Panc1 (cell line): ENCODE measurements at places on chromosomes 4 and X.
A peak's percentile ranks its signal among the peaks of the same experiment; 100 is the strongest.

- H3K4me3 ChIP-seq, result no peak overlapping the region
- peak; percentile 17 for DNase-seq
- H3K27me3 ChIP-seq, result no peaks in the 10 kb centered on the region
- H3K36me3 ChIP-seq, result no peaks in the 10 kb centered on the region
- no peaks in the 10 kb centered on the region for H3K4me1 ChIP-seq
These were observed 112.9 kb upstream of the AGA start for GRCh38 chr4:177555007-177555574.

DNA sequence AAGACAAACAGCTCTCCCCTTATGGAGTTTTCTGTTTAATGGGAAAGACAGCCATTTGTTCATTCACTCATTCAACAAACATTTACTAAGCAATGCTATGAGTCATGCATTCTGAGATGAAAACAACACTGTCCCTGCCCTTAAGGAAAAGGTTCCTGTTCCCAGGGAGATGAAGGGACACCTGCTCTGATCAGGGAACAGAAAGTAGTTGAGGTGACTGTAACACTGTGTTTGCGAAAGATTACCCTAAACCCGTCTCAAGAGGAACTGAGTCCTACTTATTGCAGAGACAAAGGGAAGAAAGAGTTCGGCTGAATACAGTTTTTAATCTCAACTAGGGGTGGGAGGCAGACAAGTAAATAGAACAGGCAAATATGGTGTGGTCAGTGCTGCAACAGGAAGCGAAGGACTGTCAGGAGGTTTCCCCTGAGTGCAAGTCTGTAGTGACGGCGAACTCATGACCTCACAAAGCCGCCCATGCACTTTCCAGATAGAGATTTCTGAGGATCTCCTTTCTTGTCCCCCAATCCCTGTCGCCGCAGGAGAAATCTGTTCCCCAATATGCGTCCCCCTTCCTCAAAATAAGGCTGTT lies 712 bp downstream of the STX18 start:
- H3K4me1 ChIP-seq, result peaks cover 17% of the 10 kb centered on the region
- peak overlapping the region; percentile 77 for H3K27ac ChIP-seq
- H3K27me3 ChIP-seq, result no peaks in the 10 kb centered on the region
- peak overlapping the region; percentile 64 for H3K4me3 ChIP-seq

- DNase-seq, result no peak
- no peaks in the 10 kb centered on the region for H3K36me3 ChIP-seq
- peaks cover 3% of the 10 kb centered on the region; the same call in 1 of the 2 replicates for H3K4me1 ChIP-seq
These were observed 23.1 kb downstream of the CD40LG start for GRCh38 chrX:136671006-136671610.

DNA sequence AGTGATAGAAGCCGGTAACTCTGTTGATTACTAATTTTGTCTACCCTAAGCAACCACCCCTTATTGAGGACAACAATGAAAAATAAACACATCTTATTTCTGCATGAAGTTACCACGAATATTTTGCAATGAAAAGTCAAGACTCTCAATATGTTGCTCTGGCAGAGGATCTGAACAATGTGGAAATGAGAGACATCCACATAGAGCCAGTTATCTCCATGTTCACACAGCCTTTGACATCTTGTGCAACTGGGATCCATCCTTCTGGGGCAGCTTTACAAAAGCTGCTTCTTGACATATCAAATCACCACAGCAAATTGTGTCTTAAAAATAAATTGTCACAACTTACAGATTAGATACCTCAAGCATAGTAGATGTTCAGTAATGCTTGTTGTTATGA lies 10.2 kb downstream of the EDNRA start:
- no peak for DNase-seq
- no peaks in the 10 kb centered on the region for H3K36me3 ChIP-seq
- no peaks in the 10 kb centered on the region for H3K27me3 ChIP-seq
- H3K4me3 ChIP-seq, result no peak overlapping the region
